ENCODE measurements at places on chromosomes 3 and 15. TPM values are rescaled to one million over a fixed set of nuclear protein-coding genes. Genes with fewer than 3 reads are reported as not detected.

SLC22A13 gene
- 0.42 TPM for total RNA-seq

GRCh38 chr3:184347321-184348056 lies 10.1 kb downstream of the FAM131A start:
- DNase-seq = no peak

GRCh38 chr3:172156586-172156955 lies 117.2 kb downstream of the FNDC3B start:
- DNase-seq = no peak

- no peak for DNase-seq
These were observed 43.6 kb downstream of the HMG20A start for GRCh38 chr15:77464129-77464865.

DNA sequence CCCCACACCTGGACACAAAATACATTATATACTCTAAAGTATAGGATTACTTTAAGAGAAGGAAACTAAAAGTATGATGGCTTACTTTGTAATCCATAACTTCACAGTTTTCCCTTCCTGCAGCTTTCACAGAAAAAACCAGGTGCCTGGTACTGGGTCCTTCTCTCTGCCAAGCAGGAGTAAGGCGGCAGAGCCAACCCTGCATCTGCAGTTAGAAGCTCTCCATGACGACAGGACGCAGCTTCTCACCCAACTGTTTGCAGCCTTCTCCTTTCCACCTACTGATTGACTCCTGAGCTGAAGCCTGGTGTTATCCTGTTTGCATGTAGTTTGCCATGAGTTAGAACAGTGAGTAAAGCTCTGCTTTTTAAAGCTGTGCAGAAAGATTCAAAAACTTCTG lies 6.7 kb downstream of the MRAS start:
- no peak for DNase-seq
